ENCODE measurements at places on chromosomes 12 and 14.

DNA sequence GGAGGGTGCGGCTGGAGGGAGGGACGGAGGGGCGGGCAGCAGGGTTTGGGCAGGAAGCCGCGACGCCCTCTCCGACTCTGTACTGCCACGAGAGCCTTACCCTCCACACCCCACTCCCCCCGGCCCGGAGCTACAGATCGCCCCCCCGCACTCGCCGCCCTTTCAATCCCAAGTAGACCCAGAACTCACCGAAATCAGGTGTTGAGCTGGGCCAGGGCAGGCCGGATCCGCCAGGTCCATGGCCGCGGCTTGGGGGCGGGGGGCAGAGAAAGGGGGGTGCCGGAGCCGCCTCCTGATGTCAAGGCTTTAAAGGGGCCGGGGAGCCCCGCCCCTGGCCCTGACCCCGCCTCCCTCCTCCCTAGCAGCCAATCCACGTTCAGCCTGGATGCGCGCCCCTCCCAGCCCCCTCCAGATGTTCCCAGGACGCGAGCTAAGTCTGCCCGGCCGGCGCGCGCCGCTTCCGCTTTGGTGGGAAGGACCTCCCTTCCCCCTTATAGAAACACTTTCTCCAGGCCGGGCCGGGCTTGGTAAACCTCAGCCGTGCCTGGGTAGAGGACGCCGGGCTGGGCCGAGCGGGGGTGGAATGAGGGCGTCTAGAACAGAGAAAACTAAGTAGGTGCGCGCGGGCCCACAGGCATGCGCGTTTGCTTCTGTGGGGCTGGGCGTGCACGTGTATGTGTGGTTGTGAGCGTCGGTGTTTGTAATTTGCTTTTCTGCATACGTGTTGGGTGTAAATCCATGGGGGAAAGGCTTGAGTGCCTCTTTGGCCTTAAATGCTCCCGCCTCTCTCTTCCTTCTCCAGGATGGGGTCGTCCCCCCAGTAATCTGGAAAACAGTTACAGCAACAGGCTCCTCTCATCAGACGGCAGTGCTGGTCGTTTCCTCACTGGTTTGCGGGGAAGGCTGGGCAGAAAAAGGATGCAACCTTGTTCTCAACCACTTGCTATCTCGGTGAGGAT is at the start of gene NCKAP5L:
TSS of gene NCKAP5L (minus strand) at position 281 of the 959 bp plus-strand sequence. CDS start 24,369 bp downstream, outside the sequence.
- peak; percentile 96 for DNase-seq

DNA sequence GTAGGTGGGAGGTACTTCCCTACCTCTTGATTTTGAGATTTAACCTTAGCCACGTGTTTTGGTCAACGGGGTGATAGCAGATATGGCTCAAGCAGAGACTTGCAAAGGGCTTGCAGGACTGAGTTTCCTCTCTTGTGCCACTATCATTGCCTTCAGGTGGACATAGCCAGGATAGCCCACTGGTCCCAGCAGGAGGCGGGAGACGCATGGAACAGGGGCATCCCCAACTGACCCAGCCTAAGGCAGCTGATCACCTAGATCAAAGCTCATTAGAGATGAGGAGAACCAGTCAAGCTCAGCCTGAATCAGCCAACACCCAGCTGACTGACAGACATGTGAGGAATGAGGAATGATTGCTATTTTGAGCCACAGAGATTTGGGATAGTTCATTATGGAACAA is 49.6 kb downstream of the CALM1 start:
- DNase-seq, result no peak

GRCh38 chr12:98530068-98530467 is 14.7 kb downstream of the TMPO start:
- DNase-seq, result no peak

GRCh38 chr12:57441846-57442427 is 7.4 kb downstream of the INHBC start:
- DNase-seq, result no peak

DNA sequence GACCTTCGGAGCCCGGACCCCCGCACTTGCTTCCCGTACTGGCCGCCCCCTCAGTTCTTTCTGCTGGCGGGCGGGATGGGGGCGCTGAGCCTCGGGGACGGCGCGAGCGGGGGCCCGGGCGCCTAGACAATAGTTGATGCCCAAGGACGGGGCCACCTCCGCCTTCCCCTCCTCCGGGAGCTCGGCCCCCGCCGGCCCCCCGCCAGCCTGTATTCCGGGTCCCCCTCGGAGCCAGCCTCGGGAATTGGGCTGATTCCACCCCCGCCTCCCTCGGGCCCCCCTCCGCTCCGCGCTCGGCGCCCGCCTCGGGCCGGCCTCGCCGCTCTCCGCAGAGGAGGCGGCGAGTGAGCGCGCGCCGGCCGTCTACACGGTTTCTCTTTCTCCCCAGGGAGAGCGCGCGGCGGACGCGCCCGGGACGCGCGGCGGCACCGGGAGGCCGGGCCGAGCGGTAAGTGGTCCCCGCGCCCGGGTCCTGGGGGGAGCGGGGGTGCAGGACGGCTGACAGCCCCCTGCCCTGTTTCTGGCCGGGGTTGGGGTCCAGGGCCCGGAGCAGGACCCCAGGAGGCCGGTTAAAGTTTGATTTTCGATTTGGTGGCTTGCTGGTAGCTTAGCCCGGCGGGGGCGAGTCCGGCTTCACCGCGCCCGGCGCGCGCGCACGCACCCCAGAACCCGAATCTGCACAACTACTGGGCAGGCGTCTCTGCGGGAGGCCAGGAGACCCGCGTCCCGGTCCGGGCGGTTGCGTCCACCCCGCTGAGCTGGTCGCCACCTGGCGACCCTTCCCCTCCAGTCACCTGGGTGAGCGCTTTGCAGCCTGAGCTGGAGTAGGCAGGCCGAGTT is 413.7 kb downstream of the PCNX1 start:
- DNase-seq, result no peak
